ENCODE measurements at places on chromosomes 3 and 15.

DNA sequence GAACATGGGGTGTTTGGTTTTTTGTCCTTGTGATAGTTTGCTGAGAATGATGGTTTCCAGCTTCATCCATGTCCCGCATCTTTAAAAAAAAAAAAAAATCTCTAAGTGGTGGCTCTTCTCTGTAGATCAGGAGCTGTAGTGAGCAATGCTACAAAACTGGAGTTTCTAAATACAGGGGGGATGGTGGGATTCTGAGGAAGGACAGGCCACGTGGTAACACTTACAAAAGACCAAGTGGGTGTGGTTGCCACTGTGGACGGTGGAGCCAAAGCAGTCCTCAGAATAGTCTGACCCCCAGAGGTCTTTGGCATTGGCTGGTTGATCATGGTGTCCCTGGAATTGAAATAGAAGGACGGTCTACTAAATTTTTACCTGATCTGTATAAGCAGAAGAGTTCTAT lies 7.7 kb downstream of the CCRL2 start:
- no peak for DNase-seq

DNA sequence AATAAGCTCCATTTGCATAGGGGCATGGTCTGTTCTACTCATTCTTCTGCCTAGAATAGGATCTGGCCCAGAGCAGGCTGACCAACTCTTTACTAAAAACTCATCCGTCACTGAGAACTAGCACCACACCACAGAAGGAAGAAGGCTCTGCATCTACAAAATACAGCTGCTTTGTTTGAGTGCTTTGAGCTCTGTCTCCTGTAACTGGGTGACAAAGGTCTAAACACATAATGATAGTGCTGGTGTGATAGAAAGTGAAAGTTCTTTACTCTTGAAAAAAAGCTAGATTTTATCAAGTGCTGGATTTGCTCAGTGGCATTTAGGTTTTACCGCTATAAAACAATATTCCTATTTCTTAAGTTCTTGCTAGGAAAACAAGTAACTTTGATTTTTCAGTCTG lies 140.7 kb downstream of the FHIT start:
- no peak for DNase-seq

DNA sequence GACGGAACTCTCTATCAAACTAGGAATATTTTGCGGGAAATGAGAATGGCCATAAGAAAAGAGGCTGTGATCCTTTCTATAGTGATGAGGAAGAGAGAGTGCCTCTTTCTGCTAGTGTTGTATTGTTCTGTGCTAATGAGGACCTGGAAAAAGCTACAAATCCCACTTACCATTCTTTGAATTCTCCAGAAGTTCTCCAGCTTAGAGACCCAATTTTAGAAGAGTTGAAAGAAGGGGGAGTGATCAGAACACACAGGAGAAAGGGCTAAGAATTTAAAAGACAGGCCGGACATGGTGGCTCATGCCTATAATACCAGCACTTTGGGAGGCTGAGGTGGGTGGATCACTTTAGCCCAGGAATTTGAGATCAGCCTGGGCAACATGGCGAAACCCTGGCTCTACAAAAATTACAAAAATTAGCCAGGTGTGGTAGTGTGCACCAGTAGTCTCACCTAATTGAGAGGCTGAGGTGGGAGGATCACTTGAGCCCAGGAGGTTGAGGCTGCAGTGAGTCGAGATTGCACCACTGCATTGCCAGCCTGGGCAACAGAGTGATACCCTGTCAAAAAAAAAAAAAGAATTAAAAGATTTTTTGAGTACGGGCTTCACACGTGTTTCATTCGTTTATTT lies 126.9 kb downstream of the IQCH start:
- DNase-seq = no peak

DNA sequence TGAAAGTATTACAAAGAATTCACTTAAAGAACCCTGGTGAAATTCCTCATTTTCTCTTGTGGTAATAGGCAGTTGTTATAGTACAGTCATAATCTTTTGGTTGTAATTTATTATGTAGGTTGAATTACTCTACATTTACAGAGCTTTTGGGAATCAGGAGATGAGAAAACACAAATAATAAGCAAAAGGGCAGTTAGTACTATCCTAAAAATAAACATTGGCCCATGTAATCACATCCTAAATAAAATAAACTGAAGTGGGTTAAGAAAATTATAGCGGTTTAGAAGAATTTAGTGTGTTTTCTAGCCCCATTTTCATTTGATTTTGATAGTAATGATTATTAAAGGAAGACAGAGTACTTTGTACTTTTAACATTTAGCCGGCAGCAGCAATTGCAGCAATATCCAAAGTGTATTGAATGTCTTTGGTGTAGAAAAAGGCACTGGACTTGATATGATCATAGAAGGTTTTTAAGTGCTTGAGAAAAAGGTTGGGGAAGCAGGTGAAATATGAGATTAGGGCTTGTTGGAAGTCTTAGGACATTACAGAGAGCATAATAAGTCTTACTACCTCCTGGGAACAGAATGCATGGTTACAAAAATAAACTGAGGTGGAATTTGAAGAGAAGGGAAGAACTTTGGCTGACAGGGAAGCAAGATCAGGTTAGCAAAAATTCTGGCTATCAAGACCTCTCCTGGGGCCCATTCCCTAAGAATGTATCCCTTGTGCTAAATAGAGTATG lies 79.9 kb downstream of the MBNL1 start:
- DNase-seq = no peak

DNA sequence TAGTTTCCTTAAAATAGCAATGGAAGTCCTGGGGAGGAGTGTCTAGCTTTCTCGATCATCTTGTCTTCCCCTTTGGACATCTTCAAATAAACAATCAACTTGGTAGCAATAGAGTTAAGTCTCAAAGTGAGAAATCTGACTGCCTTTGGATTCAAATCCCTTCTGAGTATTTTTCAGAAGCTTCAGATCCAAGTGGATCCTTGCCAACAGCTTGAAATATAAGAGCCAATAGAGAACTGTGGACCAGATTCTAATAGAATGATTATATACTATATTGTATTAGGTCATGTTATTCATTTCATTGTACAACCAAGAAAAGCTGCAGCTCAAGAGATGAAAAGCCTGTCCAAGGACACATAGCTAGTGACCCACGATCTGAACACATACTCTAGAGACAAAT lies 60.2 kb downstream of the SYNPR start:
- DNase-seq = no peak

- no peak for DNase-seq
Measured at GRCh38 chr15:87850916-87851315, 405.6 kb downstream of the NTRK3 start.

DNA sequence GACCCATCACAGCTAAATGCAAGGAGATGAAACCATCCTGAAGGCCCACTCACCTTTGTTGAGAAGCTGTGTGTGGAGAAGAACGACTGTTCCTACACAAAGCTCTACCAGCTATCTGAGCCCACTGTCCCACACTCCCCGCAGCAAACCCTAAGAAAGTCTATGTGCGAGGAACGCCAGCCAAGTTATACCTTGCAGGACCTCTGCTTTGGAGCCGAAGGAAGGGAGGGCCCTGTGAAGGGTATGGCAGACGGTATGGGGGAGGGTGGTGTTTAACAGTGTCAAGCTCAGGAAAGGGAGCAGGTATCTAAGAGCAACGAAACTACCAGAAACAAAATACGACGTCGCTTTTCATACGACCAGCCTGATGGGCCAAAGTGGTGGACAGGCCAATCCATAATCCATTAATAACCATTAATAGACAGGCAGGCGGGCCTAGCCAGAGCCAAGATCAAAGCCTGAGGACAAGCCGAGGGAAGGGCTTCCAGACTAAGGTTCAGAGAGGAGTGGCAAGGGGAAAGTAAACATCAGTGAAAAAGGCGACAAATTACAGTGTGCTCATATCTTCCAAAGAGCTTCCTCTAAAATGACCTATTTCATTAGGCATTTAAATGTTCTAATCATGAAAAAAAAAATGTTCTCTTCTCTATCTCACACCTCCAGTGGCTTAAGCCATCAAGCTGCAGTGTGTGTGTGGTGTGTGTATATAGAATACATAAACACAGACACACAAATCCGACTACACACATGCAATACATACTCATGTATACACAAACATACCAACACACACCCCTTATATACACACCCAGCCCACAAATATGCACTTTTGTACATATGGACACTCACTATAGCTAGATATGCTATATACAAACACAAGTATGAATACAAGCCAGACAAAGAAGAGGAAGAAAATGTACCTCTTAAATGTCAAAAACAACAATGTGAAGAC lies 43.9 kb downstream of the PTPN23 start:
- no peak for DNase-seq

DNA sequence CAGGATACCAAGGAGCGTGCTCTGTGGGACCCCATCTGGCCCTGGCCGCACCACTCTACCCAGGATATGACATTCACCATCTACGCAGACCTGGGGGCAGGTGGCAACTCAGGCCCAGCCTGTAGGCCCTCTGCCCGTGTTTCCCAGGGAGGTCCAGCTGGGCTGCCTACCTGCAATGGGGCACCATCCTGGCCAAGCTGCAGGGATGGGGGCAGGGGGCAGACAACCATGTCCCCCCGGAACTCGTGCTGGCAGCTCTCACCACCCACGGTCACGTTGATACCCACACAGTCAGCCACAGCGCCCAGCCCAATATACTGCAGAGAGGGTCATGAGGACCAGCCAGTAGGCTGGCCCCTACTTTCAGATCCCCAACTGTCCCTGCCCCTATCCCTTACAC lies 7.9 kb downstream of the MST1R start:
- no peak for DNase-seq

DNA sequence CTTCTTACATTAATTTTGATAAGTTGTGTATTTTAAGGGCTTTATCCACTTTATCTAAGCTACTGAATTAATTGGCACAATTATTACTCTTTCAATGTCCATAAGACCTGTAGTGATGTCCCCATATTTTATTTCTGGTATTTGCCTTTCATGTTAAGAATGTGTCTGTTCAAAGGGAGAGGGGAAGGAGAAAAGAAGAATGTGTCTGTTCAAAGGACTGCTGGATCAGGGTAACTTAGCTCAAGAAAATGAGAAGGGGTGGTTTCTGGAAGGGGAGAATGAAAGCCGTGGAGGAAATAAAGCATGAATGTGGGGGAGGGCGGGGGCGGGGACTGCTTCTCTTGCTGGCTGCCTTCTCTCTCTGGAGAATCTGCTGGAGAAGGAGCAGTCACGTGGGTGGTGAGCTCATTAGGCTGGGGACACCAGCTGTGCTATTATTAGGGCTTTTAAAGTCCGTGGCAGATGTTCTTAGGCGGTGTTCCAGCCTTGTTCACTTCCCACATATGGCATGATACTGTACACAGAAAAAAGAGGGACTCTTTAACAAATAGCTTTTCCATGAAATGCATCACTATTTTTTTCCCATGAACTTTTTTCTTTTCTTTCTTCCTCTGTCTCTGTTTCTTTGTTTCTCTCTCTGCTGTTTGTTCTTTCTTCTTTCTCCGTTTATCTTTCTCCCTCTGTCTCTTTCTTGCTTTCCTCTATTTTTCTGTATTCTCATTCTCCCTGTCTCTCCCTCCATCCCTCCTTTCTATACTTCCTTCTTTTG lies 63.7 kb upstream of the ULK4 start:
- DNase-seq = peak; percentile 90

GRCh38 chr3:113898892-113899291 lies 48.9 kb upstream of the ZDHHC23 start:
- DNase-seq = peak; percentile 92

GRCh38 chr15:76181705-76182107 lies 121.9 kb downstream of the TMEM266 start:
- DNase-seq = no peak

DNA sequence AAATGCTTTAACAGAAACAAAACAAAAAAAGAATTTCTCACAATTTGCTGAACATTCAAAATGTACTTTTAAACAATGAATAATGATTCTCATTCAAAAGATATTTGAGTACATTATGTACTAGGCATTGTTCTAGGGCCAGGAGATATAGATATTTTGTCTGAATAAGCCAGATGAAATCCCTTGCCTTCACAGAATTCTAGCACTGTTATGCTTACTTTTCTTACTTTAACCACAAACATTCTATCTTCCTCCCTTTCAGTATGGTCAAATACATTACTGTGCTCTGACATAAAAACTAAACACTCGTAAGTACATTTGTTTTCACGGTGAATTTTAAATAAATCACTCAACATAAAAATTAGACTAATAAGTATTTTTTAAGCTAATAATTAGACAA lies 116.7 kb downstream of the ADAM10 start:
- DNase-seq = no peak

DNA sequence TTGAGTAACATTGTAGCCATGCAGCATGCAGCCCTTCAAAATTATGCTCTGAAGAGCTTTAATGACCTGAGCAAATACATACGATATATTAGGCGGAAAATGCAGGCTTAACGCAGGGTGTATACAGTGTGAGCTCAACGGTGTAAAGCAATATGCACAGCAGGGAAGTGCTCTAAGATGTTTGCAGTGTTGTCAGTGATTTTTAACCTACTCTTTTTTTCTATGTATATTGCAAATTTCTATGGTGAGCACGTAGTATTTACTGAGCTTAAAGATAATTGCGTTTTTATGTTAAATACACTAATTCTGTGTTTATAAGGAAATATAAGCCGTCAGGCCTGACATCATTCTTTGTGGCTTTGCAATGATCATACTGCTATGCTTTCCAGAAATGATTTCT lies 42.1 kb downstream of the DGKG start:
- DNase-seq = no peak

DNA sequence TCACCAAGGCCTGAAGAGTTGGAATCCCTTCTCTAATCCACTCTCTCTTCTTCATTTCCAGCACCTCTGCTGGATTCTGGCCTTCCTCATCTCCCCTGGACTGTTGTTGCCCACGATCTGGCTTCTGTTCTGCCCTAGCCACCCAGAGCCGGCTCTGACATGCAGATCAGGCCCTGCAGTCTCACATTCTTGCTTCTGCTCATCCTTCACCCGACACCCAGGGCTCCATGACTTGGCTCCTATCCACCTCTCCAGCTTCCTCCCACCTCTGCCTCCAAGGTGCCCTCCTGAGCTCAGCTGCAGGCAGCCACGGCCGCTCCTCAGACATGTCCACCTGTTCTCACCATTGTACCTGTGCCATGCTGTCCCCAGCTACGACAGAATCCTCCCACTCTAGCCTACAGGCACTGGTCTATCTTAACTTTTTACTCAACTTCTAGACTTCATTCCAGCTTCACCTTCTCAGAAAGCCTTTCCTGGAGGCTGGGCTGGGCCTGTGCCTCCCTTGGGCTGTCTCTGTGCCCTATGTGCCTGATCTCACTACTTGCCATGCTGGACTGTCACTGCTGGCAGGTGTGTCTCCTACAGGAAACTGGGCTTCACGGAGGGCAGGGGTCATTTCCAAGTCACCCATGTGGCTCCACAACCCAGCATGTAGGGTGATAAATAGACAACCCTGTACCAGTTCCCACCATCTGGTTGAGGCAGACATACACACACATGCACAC lies 16.0 kb upstream of the TBC1D21 start:
- DNase-seq = no peak

DNA sequence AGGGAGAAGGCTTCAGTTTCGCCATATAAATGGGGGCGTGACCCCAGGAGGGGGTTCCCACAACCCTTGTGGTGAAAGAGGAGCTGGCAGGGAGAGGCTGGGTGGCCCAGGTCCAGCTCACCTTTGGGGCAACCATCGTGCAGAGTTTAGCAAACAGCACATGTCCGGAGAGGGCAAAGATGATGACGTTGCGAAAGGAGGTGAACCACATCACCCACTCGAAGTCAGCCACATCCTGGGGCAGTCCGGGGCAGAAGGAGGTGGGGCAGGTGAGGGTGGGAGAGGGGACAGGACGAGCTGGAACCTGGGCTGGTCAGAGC lies 3.7 kb downstream of the HHATL start:
- DNase-seq = no peak

- DNase-seq = no peak
Measured at GRCh38 chr3:73745526-73746191, 120.9 kb upstream of the PDZRN3 start.

Data from MV-4-11 (cell line).